Kidney epithelial cell (primary cell): ENCODE measurements at places on chromosomes 7 and 10. TPM values are rescaled to one million over a fixed set of nuclear protein-coding genes. Genes with fewer than 3 reads are reported as not detected.

DNA sequence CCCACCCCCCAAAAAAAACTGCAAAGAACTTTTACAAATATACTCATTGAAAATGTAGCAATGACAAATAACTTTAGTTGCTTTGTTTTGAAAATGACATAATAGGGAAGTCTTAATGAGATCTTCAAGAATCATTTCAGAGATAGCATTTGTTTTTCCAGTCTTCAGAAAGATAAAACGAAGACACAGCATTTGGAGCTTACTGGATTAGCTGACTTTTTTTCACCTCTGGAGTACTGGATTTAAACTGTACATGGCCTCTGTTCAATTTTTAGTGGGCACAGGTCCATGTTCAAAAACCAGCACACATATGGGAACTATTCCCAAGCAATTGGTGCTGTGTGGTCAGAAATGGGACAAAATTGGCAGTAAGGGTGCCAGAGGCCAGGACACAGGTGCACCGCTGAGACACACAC, 3.9 kb downstream of the RAB11FIP2 start:
- no peak for DNase-seq

The MINPP1 gene
- total RNA-seq: 26.9 and 30.7 TPM in 2 replicates

The CDC14C gene
- total RNA-seq: not detected in 2 replicates

- no peak for DNase-seq
Observed at GRCh38 chr10:103545771-103546281, 52.3 kb downstream of the NEURL1 start.

- no peak for DNase-seq
Observed at GRCh38 chr7:4006687-4007086, 675.4 kb upstream of the FOXK1 start.

The SERPINE1 gene
- total RNA-seq: 229 and 245 TPM in 2 replicates

GRCh38 chr7:39683216-39683845, 60.0 kb downstream of the RALA start:
- no peak for DNase-seq

DNA sequence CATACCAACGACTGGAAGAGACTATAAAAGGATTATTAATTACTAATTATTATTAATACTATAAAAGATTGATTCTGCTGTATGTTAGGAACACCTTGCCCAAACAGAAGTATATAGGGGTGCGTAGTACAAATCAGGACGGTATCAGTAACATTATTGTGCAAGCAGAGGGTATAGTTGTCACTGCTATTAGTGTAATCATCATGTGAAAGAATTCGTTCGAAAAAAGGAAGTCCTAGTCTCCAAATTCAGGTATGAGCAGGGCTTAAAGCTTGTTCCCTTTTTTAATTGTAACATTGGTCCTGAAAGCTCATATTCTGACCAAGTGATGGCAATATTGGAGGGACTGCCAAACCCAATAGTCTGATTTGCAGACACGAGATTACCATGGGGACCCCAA, 81.8 kb downstream of the THSD7A start:
- DNase-seq: no peak

GRCh38 chr7:55903985-55904759, 16.9 kb downstream of the ZNF713 start:
- no peak for DNase-seq

GRCh38 chr7:28081016-28081415, 99.6 kb downstream of the JAZF1 start:
- no peak for DNase-seq

DNA sequence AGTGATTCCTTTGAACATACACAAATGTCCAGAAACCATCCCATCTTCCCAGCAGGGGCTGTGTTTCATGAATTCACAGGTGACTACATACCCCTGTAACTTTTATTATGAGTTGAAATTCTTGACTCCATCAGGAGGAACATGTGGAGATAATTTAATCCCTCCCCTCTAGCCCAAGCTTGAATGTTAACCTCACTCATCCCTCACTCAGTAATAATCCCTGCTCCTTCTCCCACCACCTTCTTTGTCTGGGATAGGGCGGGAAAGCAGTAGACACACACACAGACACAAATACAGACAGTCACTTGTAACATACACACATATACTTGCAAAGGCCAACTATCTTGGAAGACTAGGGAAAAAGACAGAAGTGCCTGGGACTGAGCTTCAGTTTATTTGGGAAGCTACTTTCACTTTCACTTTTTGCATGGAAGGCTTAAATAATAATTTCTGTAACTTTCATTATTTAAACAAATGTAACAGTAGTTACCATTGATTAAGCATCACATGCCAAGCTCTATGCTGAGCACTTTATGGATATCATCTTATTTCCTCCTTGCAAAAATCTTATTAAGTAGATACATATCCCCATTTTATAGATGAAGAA, 7.3 kb downstream of the AASS start:
- no peak for DNase-seq

- DNase-seq: no peak
Observed at GRCh38 chr7:142854372-142855113, at the start of gene EPHB6. TSS of gene EPHB6 (plus strand) at chr7:142855076. CDS start at chr7:142863228, 8,152 bp downstream.

- no peak for DNase-seq
Observed at GRCh38 chr10:113379091-113379490, 173.8 kb upstream of the HABP2 start.

DNA sequence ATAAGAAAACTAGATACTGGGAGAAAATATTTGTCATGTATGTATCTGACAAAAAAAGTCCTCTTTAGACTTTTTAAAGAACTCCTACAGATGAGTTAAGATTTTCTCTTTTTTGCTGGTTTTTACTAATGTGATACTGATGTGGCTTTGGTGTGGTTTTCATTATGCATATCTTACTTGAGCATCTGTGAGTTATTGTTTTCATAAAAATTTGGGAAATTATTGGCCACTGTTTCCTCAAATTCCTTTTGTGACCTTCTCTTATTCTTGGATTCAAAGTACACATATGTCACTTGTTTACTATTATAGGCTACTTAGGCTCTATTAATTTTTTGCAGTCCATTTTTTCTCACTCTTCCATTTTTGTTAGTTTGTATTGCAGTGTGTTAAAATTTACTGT, 89.0 kb downstream of the PPP1R9A start:
- DNase-seq: no peak

The DOCK1 gene
- 39.5 and 45.4 TPM in 2 replicates for total RNA-seq

DNA sequence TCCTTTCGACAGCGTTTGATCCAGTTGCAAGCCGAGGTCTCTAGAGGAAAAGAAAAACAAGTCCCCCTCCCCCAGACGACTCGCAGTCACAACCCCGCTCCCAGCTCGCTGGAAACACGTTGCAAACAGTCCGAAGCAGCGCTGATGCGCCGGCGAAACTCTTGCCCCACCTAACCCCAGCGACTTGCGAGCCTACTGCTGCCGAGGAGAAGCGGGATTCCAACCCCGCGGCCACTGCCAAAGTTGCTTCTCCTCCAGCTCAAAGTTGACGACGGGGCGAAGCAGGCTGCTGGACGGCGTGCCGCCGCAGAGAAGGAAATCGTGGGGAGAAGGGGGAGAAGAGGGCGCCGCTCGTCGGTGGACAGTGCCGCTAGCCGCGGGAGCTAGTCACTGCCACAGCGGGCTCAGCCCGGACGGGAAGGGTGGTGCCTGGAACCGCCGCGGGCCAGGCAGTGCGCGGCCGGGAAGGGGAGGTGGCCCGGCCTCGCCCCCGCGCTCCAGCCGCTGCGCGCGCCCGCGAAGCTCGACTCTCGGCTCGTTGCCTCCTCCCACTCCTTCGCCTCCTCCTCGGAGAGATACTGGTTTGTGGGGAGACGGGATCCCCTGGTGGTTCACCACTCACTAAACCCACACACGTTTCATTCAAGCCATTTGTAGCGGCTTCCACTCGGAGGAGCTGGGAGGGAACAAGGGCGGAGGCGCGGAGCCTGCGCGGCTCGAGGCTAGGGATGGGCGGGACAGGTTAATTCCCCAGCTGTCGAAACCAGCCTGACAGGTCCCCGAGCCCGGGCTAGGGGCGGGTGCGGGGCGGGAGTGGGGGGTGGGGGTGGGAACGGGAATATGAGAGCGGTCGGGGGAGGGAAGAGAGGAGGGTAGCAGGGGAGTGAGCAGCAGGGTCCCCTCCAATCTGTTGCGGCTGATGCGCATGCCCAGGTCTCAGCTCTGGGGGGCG, at the start of gene GPR37:
TSS of gene GPR37 (minus strand) at position 392 of the 952 bp plus-strand sequence. CDS start 816 bp downstream, outside the sequence.
- no peak for DNase-seq

GRCh38 chr7:101681170-101682007, 52.3 kb upstream of the MYL10 start:
- peak; percentile 73 for DNase-seq

DNA sequence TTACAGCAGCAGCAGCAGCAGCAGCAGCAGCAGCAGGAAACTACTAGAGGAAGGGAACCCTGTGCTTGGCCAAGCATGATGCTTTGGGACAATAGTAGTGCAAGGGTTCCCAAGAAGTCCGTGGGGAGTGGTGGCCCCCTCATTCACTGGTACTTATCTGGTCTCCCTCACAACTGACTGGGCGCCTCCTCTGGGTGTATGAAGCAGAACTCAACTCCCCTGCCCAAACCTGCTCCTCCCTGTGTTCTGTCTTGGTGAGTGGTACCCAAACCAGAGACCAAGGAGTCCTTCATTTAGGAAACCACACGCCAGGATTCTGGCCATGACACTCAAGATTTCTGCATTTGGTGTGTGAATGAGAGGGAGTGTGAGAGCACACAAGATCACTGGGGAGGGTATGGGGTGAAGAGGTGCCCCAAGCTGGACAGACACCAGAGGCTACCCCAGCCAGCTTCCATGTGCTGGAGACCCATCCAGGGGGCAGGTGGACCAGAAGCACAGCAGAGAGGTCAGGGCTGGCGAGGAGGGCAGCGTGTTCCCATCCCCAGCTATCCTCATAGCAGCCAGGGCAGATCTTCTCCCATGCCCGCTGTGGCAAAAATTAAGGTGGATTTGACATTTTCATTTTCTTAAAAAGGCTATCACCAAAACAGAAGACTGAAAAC, 10.6 kb upstream of the ZNF777 start:
- DNase-seq: no peak

DNA sequence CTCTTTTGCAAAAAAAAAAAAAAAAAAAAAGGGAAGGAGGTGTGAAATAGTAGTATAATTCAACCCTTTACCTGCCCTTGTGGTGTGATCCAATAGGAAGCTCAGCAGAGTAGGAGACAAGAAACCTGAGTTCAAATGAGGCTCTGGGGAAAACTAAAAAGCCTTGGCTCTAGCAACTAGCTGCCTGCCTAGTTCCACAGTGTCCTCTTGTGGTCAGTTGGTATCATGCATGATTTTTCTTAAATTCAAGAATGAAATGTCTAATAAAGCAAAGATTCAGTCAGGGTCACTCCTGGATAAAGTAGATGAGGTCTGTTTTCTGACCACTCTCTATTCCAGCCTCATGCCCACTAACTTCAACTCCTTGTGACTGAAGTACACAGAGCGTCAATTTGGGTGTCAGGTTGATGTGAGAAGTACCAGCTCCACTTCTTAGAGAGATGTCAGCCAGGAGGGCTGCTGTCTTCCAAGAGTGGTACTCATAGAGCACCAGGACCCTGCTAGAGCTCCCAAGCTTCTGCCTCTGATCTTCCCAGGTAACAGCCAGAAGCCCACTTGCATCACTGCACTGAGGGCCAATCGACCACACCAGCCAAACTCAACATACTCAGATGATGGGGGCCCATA, 10.5 kb downstream of the LSM5 start:
- DNase-seq: no peak

GRCh38 chr10:43822631-43823580, 174.2 kb upstream of the ZNF32 start:
- DNase-seq: no peak

The DEPP1 gene
- 19.8 and 21.9 TPM in 2 replicates for total RNA-seq

GRCh38 chr7:104873401-104873800, 140.6 kb upstream of the KMT2E start:
- no peak for DNase-seq

DNA sequence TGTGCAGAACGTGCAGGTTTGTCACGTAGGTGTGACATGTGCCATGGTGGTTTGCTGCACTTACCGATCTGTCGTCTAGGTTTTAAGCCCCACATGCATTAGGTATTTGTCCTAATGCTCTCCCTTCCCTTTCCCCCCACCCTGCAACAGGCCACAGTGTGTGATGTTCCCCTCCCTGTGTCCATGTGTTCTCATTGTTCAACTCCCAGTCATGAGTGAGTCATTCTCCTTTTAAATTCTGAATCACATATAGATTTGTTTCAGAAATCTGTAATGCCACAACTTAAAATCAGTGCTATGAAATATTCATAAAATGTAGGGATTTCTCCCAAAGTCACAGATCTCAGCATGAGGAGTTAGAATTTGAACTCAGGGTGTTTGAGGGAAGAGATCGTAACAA, 552.5 kb upstream of the MBL2 start:
- peak; percentile 2 for DNase-seq

DNA sequence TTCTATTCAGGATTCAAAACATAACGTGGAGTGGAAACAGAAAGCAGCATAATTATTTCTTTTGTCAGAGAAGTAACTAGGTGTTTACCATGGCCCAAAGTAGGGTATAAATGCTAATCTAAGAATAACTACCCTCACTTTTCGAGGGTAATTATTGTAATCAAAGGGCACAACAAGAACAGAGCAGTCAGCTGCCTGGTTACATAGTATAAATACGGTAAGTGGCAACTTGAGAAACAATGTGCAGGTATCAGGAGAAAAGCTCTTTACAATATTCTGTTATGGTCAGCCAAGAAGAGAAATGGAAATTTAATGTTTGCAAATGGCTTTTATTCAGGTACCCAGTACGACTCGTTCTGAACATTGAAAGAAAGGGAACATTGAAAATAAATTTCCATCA, 242.0 kb upstream of the NPY start:
- DNase-seq: no peak

GRCh38 chr7:79046061-79046460, 407.4 kb downstream of the MAGI2 start:
- no peak for DNase-seq

GRCh38 chr7:96426027-96426426, 104.1 kb upstream of the SLC25A13 start:
- DNase-seq: peak; percentile 16

DNA sequence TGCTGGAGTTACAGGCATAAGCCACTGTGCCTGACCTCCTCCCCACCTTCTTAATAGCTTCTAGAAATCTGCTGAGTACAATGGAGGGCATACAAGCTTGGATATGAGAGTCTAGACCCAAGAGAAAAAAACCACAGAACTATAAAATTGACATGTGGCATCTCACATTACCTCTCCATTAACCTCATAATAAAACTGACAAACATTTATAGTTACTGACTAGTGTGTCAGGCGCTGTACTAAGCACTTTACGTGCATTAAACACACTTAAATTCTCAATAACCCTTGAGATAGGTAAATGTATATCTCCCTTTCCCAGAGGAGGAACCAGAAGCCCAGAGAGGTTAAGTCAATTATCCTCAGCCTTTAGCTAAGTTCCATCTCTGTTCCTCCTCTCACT, 300.5 kb upstream of the MYO3A start:
- DNase-seq: no peak

- no peak for DNase-seq
Observed at GRCh38 chr10:33193701-33194521, 140.6 kb downstream of the NRP1 start.

The UCN3 gene
- total RNA-seq: not detected in 2 replicates

- no peak for DNase-seq
Observed at GRCh38 chr7:151076863-151077704, 3.5 kb downstream of the FASTK start.
